Activated naive CD8-positive, alpha-beta T cell treated with anti-CD3 and anti-CD28 coated beads, Interleukin-2, amount 10 ng/mL, durations not matched to agents 7 days and 5 days (primary cell): ENCODE measurements at places on chromosomes 16 and 17.

- DNase-seq: peak; percentile 62
Observed at GRCh38 chr17:15257258-15257788, 7.8 kb downstream of the PMP22 start.

DNA sequence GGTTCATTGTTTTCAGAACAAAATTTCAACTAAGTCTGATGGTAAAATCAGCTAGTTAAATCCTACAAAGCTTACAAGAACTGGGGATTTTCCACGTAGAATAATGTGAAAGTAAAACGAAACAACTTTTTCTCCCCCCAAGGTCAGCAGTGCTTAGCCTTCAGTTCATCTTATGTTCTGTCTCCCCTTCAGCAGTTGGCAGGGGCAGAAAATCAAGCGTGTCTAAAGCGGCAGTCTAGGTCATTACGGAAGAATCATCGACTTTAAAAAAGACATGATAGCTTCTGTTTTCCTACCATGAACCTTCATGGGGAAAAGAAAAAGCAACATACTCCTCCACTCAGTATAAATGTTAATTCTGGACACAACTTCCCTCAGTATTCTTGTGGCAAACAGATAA is 50.7 kb downstream of the GNA13 start:
- no peak for DNase-seq

DNA sequence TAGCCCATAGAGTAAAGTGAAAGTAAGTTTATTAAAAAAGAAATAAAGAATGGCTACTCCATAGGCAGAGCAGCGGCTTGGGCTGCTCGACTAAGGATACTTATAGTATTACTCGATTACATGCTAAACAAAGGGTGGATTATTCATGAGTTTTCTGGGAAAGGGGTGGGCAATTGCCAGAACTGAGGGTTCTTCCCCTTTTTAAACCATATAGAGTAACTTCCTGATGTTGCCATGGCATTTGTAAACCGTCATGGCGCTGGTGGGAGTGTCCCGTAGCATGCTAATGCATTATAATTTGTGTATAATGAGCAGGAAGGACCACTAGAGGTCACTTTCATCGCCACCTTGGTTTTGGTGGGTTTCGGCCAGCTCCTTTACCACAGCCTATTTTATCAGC is 13.3 kb upstream of the GAS7 start:
- DNase-seq: no peak

DNA sequence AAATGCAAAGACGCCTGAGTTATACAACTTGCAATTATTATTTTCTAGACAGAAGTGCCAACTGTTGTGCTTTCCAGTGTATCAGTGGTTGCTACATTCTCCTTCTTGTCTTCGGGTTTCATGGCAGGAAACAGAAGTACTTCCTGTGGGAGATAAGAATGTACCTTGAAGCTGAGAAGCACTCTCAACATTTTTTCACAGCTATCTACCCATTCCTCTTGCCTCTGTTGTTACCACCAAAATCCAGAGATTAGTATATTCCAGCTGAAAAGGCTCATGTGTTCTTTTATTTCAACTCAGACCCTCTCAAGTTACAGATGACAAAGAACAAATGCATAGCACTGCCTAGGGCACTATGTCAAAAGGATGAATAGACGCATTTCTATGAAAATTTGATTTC is 4.8 kb upstream of the ADAT1 start:
- DNase-seq: no peak

- DNase-seq: no peak
Observed at GRCh38 chr17:5055543-5055942, 20.3 kb upstream of the SLC52A1 start.

DNA sequence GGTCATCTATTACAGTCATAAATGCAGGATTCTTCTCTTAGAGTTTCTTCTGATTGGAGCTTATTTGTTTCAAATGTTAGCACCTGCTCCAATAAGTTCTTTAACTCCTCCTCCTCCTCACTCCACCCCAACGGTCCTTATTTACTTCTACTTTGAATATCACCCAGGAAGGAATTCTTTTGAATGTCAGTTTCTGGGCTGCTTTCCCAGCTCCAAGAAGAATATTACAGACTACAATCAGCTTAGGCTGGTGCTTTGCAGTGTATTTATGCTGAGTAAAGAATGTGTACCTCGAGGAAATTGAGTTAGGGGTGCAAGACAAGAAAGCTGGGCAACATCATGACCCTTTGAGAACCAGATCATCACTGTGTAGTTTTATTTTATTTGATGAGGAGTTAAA is 30.8 kb downstream of the MAP3K3 start:
- DNase-seq: no peak

DNA sequence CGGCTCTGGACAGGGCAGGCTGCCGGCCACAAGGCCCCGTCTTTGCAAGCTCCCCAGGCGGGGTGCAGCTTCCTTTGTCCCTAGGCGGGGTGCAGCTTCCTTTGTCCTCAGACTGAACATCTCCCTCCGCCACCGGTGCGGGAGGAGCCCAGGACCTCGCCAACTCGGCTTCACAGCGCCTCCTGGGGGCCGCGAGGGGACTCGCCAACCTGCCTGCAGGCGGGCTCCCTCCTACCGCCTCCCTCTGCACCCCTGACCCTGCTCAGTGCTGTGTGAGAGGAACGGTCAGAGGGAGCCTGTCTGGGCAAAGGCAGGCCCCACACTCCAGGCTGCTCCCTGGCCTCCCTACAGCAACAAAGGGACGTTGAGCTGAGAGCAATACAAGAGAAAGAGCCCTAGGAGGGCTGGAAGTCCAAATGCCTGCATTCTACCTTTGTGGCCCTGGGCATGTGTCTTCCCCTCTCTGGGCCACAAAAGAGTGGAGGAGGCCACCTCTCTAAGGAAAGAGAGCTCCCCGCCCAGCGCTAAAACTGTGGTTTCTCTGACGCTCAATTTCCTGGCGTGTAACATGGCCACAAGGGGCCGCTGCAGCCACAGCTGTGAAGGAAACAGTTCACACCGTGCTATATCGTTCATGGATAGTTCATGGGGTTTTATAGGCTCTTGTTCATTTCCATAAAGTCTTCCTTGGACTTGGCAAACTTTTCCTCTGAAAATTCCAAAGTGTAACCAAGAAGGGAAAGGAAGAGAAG is 20.9 kb upstream of the KRT19 start:
- peak; percentile 89 for DNase-seq

GRCh38 chr16:7644176-7644575 is 311.5 kb downstream of the RBFOX1 start:
- no peak for DNase-seq

DNA sequence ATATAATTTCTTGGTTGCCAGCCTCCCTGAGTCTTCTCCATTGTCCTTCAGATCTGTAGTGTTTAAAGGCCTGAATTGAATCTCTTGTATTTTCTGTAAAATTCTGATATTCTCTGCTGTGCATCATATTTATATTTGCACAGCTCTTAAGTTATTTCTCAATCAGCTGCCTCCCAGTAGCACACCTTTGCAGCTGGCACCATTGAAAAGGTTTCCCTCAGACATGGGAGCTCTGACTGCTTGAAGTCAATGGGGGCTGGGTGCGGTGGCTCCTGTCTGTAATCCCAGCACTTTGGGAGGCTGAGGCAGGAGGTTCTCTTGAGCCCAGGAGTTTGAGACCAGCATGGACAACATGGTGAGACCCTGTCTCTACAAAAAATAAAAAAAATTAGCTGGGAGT is 40.4 kb downstream of the PITPNC1 start:
- no peak for DNase-seq

DNA sequence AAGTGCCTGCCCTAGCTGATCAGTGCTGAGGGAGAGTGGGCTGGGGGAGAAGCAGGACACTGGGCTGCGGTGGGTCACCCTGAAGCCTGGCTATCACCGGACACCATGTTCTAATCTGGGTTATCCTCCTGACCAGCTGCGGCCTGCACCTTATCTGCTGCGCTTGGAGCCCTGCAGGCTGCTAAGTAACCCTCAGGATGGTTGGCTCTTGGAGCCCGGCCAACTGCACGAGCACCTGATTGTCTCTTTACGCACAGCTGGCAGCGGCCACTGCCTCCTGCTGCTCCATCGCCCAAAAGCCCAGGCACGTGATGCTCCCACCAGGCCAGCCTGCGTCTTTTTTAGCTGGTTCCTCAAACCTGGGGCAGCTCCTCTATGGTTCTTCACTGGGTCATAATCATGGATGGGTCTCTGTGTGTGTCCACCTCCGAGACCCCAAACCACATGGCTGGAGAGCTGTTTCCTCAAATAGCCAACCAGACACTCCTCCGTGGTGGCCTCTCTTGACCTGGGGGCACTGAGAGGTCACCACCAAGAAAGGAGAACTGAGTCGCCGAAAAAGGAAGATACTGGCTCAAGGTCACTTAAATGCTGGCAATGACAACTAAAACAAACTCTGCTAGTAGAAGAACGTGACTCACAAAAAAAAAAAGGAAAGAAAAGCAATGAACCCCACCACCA is 21.7 kb downstream of the SPHK1 start:
- no peak for DNase-seq

GRCh38 chr16:66487580-66488275 is 60.6 kb downstream of the BEAN1 start:
- DNase-seq: no peak

- no peak for DNase-seq
Observed at GRCh38 chr16:84874553-84874952, 54.8 kb downstream of the CRISPLD2 start.

DNA sequence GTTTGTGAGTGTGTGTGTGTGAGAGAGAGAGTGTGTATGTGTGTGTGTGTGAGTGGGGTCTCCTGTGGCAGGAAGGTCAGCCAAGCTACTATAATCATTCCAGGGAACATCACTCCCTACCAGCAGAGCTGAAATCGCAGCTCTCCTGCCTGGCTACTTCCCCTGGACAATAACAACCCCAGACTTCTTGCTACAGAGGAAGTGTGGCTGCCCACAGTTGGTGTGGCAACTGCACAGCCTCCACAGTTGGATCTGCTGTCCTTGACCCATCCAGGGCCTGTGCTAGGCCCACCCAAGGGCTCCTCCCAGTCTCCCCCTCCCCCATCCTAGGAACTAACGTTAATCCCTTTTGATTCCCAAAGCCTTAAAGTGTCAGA is 1.5 kb downstream of the SLC13A5 start:
- DNase-seq: no peak

DNA sequence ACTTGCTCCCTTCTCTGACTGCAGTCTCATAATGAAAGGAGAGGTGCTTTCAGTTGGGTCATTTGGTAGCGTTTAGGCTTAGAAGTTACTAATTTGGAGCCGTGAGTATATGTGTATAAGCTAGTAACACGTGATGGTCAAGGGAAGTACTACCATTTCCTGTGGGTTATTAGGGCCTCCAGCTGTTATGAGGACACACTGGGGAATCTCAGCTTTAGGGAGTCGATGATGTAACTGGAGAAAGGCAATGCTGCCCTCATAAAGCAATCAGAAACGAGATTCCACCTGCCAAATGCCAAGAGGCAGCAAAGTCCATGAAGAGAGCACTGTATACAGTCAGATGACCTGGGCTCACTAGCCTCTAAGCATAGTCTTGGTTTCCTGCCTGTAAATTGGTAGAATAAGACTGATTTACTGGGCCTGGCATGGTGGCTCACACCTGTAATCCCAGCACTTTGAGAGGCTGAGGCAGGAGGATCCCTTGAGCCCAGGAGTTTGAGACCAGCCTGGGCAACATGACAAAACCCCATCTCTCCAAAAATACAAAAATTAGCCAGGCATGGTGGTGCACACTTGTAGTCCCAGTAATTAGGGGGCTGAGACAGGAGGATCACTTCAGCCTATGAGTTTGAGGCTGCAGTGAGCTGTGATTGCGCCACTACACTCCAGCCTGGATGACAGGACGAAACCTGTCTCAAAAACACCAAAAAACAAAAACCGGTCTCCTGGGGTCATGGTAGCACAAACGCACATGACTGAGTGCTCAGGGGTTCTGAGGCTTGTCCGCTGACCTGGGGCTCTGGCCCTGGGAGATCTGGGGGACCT is 53.0 kb downstream of the SF3B3 start:
- no peak for DNase-seq

DNA sequence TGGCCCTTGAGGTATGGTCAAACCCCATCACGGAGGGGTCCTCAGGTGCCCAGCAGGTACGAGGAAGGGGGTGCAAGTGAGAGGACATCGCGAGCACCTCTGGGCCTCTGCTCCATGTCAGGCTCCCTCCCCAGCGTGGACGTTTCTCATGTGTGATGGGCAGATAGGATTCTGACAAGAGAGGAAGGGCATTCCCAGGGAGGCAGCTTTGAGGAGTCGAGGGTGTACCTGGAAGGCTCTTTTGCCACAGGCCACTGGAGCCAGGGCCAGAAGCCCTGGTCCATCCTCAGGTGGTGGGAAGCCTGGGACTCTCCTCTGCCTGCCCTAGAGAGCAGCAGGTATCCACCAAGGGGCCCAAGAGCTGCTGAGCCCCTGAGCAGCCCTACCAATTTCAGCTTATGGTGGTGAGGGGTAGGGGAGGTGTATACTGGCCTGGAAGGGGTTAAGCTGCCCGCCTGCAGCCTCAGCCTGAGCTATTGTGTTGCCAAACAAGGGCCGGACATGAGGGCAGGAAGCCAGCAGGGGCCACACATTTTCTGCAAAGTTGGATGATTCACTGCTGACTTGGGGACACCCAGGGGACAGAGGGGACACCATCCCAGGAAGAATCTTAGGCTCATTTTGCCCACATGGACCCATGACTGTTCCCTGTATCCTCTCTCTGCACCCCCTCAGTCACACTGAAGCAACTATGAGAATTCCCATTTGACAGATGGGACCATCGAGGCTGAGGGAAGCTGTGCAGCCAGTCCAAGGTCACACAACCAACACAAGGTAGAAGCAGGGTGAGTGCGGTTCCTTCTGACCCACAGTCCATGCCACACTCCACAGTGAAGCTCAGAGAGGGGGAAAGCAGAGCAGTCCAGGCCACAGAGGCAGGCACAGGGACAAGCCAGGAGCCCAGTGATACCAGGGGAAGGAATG is 1.7 kb downstream of the CDH5 start:
- DNase-seq: no peak

GRCh38 chr17:72850410-72851118 is 241.9 kb downstream of the SLC39A11 start:
- DNase-seq: no peak

GRCh38 chr17:9308069-9308468 is 267.6 kb downstream of the STX8 start:
- DNase-seq: no peak

GRCh38 chr17:46092991-46093390 is 93.9 kb downstream of the STH start:
- no peak for DNase-seq

GRCh38 chr17:83146347-83146746 is 66.9 kb downstream of the METRNL start:
- DNase-seq: no peak

DNA sequence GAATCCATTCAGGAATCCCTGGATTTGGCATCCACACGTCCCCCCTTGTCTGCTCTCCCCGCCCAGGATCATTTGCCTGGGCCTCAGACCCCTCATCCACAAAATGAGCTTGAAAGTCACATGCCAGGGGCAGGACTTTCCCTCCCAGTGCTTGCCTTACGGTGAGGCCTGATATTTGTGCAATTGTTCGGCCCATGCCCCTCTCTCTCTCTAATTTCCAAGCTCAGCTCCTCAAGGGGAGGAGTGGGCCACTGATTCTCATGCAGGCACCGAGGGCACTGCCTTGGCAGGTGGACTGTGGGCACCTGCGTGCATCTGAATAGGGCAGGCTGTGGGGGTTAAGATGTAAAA is 267.2 kb upstream of the FOXF1 start:
- DNase-seq: no peak
